ENCODE measurements at places on chromosomes 7 and 10. TPM values are rescaled to one million over a fixed set of nuclear protein-coding genes. Genes with fewer than 3 reads are reported as not detected.

DNA sequence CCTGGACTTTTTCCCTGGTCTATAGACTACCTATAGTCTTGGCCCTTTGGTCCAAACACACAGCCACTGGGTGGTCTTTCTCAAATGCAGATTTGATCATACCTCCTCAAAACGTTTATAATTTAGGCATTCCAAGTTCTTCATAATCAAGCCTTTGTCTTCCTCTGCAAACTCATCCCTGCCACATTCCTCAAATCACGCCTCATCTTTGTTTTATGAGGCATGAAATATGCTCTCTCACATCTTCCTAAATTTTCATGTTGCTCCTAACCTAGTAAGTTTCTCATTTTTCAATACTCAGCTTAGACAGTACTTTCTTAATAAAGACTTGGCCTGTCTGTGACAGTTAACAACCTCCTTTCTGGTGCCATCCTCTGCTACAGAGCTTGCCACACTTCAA lies 10.9 kb upstream of the HERC4 start:
- no peak for DNase-seq

- no peak for DNase-seq
These were observed 52.7 kb downstream of the GDI2 start for GRCh38 chr10:5760515-5760914.

GRCh38 chr10:11898033-11898371 lies 74.8 kb downstream of the PROSER2 start:
- DNase-seq: no peak

Gene CRYGN
- 0.10 TPM for polyA plus RNA-seq

GRCh38 chr10:6497620-6498019 lies 82.5 kb downstream of the PRKCQ start:
- no peak for DNase-seq

Gene SPDYE2B
- polyA plus RNA-seq: not detected

- no peak for DNase-seq
These were observed 43.7 kb upstream of the DGKI start for GRCh38 chr7:137890449-137890921.

Gene UTF1
- not detected for polyA plus RNA-seq

Gene ACBD7
- 0.76 TPM for polyA plus RNA-seq

- no peak for DNase-seq
These were observed 9.3 kb upstream of the GALNTL5 start for GRCh38 chr7:151946932-151947331.

Gene C7orf33
- not detected for polyA plus RNA-seq

All from BJ (cell line).